MCF 10A (cell line): ENCODE measurements at places on chromosomes 12 and 14. TPM values are rescaled to one million over a fixed set of nuclear protein-coding genes. Genes with fewer than 3 reads are reported as not detected.

- H3K27ac ChIP-seq: no peak overlapping the region
- no peak for DNase-seq
- no peaks in the 10 kb centered on the region for H3K36me3 ChIP-seq
Measured at GRCh38 chr14:70192915-70193314, 4.2 kb upstream of the SLC8A3 start.

DNA sequence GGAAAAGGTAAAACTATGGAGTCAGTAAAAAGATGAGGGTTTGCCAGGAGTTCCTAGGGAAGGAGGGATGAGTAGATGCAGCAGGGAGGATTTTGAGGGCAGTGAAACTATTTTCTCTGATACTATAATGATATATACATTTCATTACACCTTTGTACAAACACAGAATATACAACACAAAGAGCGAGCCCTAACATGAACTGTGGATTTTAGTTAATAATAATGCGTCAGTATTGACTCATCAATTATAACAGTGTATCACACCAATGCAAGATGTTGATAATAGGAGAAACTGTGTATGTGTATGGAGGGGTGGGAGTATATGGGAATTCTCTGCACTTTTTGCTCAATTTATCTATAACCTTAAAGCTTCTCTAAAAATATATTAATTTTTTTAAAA, 404.3 kb upstream of the NOVA1 start:
- H3K36me3 ChIP-seq: no peaks in the 10 kb centered on the region
- DNase-seq: no peak
- H3K27ac ChIP-seq: no peak overlapping the region
- no peaks in the 10 kb centered on the region for H3K4me1 ChIP-seq
- H3K4me3 ChIP-seq: no peak overlapping the region
- H3K27me3 ChIP-seq: no peaks in the 10 kb centered on the region

DNA sequence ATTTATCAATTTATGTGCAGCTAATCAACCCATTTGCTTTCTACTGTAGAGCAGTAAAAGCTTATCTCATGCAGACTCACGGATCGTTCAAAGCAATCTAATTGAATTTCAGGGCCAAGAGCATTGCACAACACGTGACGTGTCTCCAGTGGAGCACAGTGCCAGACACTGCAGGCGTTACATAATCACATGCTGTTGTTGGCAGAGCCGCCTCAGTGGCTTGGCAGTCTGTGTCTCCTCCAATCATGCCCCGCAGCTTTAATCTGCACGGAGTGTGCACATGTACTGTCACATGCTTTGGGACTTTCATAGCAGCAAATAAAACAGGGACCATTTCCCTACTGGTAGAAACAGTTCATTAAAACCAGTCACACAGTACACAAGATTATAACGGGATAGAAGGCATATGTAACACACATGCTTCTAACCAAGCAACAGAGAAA, 309.3 kb downstream of the ITPR2 start:
- H3K27ac ChIP-seq: no peak overlapping the region
- H3K4me1 ChIP-seq: peaks cover 12% of the 10 kb centered on the region
- no peaks in the 10 kb centered on the region for H3K27me3 ChIP-seq
- peak overlapping the region; percentile 11 for H3K4me3 ChIP-seq

DNA sequence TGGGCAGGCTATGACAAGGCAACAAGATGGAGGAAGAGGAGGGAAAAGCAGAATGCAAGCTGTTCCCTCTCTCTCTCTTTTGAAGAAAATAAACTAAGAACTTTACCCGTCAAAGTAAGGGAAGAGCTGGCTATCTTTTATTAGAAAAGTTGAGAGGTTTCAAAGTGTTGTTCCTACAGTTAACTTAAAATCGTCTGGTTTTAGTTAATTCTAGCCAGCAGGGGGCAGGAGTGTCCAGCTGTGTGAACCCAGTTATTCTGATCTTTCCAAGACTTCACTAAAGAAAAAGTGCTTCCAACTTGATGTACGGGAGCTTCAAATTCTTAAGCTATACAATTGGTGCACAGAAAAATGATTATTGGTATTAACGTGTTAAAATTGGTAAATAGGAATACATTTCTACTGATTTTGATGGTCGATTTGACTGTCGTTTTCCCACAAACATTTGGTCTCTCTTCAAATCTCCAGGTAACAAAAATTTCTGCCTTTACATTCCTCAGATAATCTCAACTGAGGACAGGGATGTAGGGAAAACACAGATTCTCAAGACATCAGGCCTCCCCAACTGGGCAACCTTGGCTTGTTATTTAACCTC, 28.4 kb upstream of the MON2 start:
- H3K27ac ChIP-seq: no peak overlapping the region
- H3K36me3 ChIP-seq: peaks cover 8% of the 10 kb centered on the region
- H3K4me1 ChIP-seq: peaks cover 20% of the 10 kb centered on the region
- DNase-seq: peak; percentile 68

Gene NFATC4
- 0.23 and 1.7 TPM in 2 replicates for total RNA-seq

Gene DUSP16
- 18.9 and 20.7 TPM in 2 replicates for total RNA-seq

- H3K27me3 ChIP-seq: no peaks in the 10 kb centered on the region
- no peak overlapping the region for H3K27ac ChIP-seq
- peak; percentile 64 for DNase-seq
- no peak overlapping the region for H3K4me3 ChIP-seq
- H3K36me3 ChIP-seq: no peaks in the 10 kb centered on the region
Measured at GRCh38 chr12:122793685-122794106, 19.3 kb downstream of the CCDC62 start.

GRCh38 chr12:101832030-101832429, 1.3 kb upstream of the GNPTAB start:
- peaks cover 11% of the 10 kb centered on the region for H3K4me1 ChIP-seq
- no peak overlapping the region for H3K27ac ChIP-seq
- H3K4me3 ChIP-seq: no peak overlapping the region
- no peak for DNase-seq
- H3K27me3 ChIP-seq: no peaks in the 10 kb centered on the region
- no peaks in the 10 kb centered on the region for H3K36me3 ChIP-seq

Gene GCH1
- 7.1 and 8.6 TPM in 2 replicates for total RNA-seq

GRCh38 chr12:49598527-49598926, 6.9 kb downstream of the FAM186B start:
- H3K27me3 ChIP-seq: no peaks in the 10 kb centered on the region
- no peak overlapping the region for H3K27ac ChIP-seq
- peaks cover 13% of the 10 kb centered on the region for H3K36me3 ChIP-seq
- no peaks in the 10 kb centered on the region for H3K4me1 ChIP-seq

Gene IL31
- not detected in 2 replicates for total RNA-seq

GRCh38 chr14:73744874-73745529, 30.8 kb upstream of the PNMA1 start:
- H3K36me3 ChIP-seq: peaks cover 17% of the 10 kb centered on the region
- peak overlapping the region; percentile 92 for H3K27ac ChIP-seq
- no peaks in the 10 kb centered on the region for H3K27me3 ChIP-seq
- peak; percentile 69 for DNase-seq
- peak overlapping the region; percentile 46 for H3K4me3 ChIP-seq

DNA sequence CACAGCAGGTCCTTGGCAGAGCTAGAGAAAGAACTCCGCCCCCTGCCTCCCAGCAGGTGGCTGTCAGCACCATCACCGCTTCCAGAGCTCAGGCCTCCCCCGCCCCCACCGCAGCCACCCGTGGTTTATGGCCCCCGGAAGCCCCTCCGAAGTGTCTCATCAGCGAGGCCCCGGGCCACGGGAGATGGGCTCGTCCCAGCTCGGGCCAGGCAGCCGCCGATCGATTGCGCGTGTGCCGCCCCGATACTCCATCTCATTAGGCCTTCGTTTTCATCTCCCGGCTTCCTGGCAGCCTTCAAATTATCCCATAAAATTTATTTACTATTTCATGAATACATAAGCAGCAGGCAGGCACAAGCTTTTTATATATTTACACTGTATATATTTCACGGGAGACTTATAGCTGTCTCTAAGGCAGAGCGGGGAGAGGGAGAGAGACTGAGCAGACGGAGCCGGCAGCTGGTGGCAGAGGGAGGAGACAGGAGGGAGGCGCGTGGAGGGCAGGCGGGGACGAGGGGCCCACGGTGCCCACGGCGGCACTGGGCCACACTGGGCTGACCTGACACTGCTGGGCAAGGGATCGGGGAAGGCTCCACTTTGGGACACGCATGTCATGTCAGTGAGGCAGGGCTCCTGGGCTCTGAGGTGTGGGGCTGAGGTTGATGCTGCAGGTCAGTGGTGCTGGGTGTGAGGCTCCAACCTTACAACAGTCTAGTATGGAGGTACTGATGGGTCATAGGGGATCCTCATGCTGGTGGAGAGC, 241.2 kb downstream of the RBM19 start:
- H3K4me1 ChIP-seq: no peaks in the 10 kb centered on the region
- H3K27me3 ChIP-seq: no peaks in the 10 kb centered on the region
- no peak overlapping the region for H3K4me3 ChIP-seq
- no peak overlapping the region for H3K27ac ChIP-seq
- H3K36me3 ChIP-seq: no peaks in the 10 kb centered on the region

DNA sequence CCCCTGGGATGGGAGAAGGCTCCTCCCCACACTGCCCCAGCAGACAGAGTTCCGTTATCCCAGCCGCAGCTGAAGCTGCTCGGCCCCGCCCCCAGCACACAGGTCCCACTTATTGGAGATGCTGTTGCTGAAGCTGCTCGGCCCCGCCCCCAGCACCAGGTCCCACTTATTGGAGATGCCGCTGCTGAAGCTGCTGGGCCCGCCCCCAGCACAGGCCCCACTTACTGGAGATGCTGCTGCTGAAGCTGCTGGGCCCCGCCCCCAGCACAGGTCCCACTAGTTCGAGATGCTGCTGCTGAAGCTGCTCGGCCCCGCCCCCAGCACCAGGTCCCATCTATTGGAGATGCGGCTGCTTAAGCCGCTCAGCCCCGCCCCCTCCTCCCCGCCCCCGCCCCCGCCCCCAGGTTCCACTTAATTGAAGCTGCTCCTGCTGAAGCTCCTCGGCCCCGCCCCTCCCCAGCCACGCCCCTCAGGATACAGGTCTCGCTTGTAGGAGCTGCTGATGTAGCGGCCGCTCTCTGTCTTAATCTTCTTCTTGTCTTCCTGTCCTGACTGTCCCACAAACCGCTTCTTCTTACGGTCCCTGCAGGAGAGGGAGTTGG, 12.0 kb downstream of the CFAP73 start:
- no peaks in the 10 kb centered on the region for H3K27me3 ChIP-seq
- H3K27ac ChIP-seq: no peak overlapping the region
- peaks cover 11% of the 10 kb centered on the region for H3K4me1 ChIP-seq
- no peak overlapping the region for H3K4me3 ChIP-seq

DNA sequence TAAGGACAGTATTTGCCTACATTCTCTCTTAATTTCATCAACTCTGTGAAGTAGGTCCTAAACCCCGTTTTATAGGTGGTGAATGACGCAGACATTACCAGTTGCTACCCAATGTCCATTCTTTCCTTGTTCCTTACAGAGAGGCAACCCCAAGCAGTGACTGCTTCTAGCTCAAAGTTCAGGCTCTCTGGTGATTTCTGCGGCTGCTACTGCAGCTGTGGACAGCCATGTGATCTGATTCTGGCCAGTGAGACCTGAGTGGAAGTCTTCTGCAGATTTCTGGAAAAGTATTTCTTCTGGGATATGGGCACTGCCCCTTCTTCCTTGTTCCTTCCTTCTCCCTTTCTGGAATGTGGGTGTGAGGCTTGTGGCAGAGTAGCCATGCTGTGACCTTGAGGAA, 82.9 kb downstream of the ARF6 start:
- peak overlapping the region; percentile 83 for H3K27ac ChIP-seq
- H3K4me1 ChIP-seq: peaks cover 38% of the 10 kb centered on the region
- H3K36me3 ChIP-seq: no peaks in the 10 kb centered on the region
- no peak overlapping the region for H3K4me3 ChIP-seq
- H3K27me3 ChIP-seq: no peaks in the 10 kb centered on the region

DNA sequence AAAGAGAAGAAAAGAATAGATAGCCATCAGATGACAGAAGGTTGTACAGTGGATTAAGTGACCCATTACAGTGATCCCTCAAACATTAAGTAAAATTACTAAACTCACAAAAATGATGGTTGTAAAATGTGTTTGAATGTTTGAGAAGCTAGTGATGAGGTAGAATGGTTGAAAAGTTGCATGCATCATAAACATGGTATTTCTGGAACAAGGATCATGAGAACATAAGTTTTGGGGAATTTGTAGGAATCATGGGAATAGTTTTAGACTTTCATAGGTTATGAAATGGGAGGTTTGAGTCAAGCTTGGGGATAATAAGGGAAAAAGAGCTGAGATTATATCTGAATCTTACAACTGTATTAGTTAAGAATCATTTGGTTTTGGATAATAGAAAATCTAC, 34.1 kb upstream of the NEDD1 start:
- no peak for DNase-seq
- H3K27me3 ChIP-seq: no peaks in the 10 kb centered on the region
- H3K27ac ChIP-seq: no peak overlapping the region
- no peak overlapping the region for H3K4me3 ChIP-seq
- H3K4me1 ChIP-seq: no peaks in the 10 kb centered on the region
- H3K36me3 ChIP-seq: no peaks in the 10 kb centered on the region
